ENCODE measurements at places on chromosomes 12 and 14. TPM values are rescaled to one million over a fixed set of nuclear protein-coding genes. Genes with fewer than 3 reads are reported as not detected.

CD163 gene
- total RNA-seq: 1.4 TPM

SRRM4 gene
- not detected for total RNA-seq

MEG3 gene
- not detected for total RNA-seq

SUPT16H gene
- total RNA-seq: 114 TPM

FAM186B gene
- total RNA-seq: 1.4 TPM

MIP gene
- not detected for total RNA-seq

COX6A1 gene
- total RNA-seq: 492 TPM

TMEM229B gene
- total RNA-seq: 0.19 TPM

DNAH10 gene
- 0.45 TPM for total RNA-seq

ST8SIA1 gene
- total RNA-seq: not detected

All from Caco-2 (cell line).